ENCODE measurements at places on chromosomes 5 and 9. TPM values are rescaled to one million over a fixed set of nuclear protein-coding genes. Genes with fewer than 3 reads are reported as not detected.

DNA sequence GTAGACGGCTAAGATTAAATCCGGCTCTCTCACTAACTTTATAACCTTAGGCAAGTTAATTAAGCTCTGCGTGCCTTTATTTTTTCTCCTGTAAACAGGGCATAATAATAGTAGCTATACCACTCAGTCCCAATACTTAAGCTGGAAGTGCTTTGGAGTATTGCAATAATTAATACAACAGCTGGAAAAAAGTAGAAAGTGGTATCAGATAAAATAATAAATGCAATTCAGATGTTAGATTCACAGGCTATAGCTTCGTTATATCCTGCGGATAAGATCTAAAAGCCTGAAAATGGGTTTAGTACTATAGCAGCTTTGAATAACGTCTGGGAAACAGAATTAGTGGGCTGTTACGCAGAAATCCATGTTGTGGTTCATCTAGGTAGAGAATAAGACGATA lies 51.8 kb downstream of the MEGF9 start:
- DNase-seq = no peak

- DNase-seq = no peak
These were observed 60.7 kb downstream of the SV2C start for GRCh38 chr5:76143884-76144283.

IFNE gene
- polyA plus RNA-seq = 3.9 TPM

UGT3A1 gene
- not detected for polyA plus RNA-seq

INSL4 gene
- not detected for polyA plus RNA-seq

GRCh38 chr9:137672907-137673791 lies 54.3 kb downstream of the EHMT1 start:
- peak; percentile 30 for DNase-seq

- no peak for DNase-seq
These were observed 26.2 kb upstream of the ERGIC1 start for GRCh38 chr5:172807766-172808311.

DNA sequence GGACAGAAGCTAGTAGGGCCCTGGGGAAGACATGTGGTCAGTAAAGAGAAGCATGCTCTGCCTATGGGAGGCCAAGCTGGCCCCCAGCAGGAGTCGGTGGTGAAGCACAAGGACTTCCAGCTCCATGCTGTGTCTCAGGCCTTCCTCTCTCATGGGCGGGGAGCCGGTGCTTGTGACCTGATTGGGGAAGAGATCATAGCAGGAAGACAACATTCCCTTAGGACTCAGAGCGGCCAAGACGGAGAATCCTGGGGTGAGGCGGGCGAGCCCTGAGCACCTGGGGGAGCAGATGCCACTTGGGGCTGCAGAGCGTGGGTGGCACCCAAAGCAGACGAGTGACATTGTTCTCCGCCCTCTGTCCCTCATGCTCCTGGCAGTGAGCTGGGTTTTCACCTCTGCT lies 33.3 kb upstream of the CNOT6 start:
- no peak for DNase-seq

GRCh38 chr5:38790268-38790667 lies 55.5 kb upstream of the OSMR start:
- DNase-seq = no peak

DNA sequence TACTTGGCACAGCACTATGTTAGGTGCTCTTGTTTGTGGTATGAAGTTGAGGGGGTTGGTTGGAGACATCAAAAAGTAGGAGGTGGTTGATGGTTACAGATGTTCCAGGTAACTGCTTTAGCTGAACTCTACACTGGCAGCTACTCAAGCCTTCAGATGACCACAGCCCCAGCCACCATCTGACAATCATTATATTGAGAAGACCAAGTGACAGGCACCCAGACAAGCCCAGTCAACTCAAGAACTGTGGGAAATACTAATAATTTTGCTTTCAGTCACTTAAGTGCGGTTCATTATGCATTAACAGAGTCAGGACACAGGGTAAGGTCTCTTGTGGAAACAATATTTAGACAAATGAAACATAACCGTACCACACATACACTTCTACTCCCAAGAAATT lies 38.9 kb upstream of the SLIT3 start:
- no peak for DNase-seq

DNA sequence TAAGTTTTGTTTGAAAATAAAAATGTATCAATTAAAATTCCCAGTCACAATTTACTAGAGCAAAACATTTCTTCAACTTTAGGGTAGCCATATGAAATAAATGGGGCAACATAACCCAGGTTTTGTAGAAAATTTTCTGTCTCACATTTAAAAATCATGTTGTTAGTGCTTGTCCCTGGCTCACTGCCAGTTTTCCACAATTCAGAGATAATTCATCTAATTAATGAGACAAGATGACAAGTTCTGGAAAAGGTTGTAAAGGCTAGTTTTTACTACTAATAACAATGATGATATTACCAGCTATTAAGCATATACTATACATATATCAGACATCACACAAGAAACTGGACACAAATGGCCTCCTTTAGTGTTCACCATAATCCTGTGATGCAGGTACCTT lies 45.9 kb downstream of the MEGF9 start:
- no peak for DNase-seq

DNA sequence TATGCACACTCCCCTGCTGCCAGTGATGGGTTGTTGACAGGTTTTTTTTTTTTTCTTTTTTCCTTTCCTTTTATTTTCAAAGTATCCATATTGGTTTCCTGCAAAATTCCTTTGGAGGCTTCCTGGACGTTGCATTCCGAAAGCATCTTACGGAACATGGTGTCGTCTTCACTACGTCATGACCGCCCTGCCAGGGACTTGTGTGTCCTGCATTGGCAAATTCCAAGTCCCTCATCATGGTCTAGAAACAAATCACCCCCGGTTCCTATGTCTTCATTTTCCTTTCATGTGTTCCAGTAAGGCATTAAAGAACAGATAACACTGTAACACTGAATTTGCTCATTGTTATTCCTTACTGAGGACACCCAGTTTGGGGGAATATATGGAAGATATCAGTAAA lies 35.0 kb upstream of the ADAMTSL1 start:
- no peak for DNase-seq

Measured in keratinocyte (primary cell).